ENCODE measurements at places on chromosomes 1 and 21. TPM values are rescaled to one million over a fixed set of nuclear protein-coding genes. Genes with fewer than 3 reads are reported as not detected.

Gene FCGR3B
- polyA plus RNA-seq, result not detected

Gene PRR9
- not detected for polyA plus RNA-seq

Gene S100A16
- polyA plus RNA-seq, result not detected

Gene NBPF10
- 0.62 TPM for polyA plus RNA-seq

Gene UBXN10
- polyA plus RNA-seq, result not detected

Gene SESN2
- polyA plus RNA-seq, result 3.3 TPM

Gene OR2L8
- polyA plus RNA-seq, result not detected

Gene HSD3B1
- polyA plus RNA-seq, result not detected

Gene LCE2A
- polyA plus RNA-seq, result not detected

Gene RGS4
- not detected for polyA plus RNA-seq

Gene TMPRSS15
- not detected for polyA plus RNA-seq

Gene C1orf141
- not detected for polyA plus RNA-seq

Gene AMY2A
- polyA plus RNA-seq, result not detected

Gene CYP4A11
- polyA plus RNA-seq, result not detected

Gene PRRX1
- polyA plus RNA-seq, result not detected

Gene CD164L2
- polyA plus RNA-seq, result not detected

Gene C4BPB
- polyA plus RNA-seq, result not detected

Gene WNT9A
- polyA plus RNA-seq, result not detected

Gene ARHGAP30
- polyA plus RNA-seq, result 82.0 TPM

Gene ZBTB17
- 10.0 TPM for polyA plus RNA-seq

Gene IGSF9
- 0.97 TPM for polyA plus RNA-seq

Gene ESRRG
- polyA plus RNA-seq, result not detected

Gene B3GALT5
- not detected for polyA plus RNA-seq

Gene RNU1-2
- 36.8 TPM for polyA plus RNA-seq

Gene TEDDM1
- polyA plus RNA-seq, result 0.13 TPM

Gene PLA2G2D
- 4.8 TPM for polyA plus RNA-seq

Gene ACKR1
- polyA plus RNA-seq, result not detected

Measured in naive B cell (primary cell).